H54 (cell line): ENCODE measurements at places on chromosomes 7 and 10.

GRCh38 chr10:96587264-96588059 is 650 bp upstream of the TM9SF3 start:
- peak; percentile 52 for DNase-seq

DNA sequence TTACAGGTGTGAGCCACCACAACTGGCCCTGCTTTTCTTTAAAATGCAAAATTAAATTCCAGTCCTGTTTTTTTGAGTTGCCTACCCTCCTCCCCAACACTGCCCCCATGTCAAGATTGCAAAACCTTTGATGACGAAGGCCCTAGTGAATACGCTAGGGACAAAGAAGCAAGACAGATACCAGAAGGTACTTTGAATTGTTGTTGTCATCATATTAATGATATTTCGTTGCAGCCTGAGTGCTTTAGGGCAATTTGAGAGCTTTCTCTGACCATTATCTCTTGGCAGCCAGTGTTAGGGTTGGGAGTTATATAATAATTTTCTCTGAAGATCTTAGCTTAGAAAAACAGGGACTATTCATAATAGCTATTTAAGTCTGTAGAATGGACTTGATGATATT is 7.1 kb downstream of the CCSER2 start:
- no peak for DNase-seq

DNA sequence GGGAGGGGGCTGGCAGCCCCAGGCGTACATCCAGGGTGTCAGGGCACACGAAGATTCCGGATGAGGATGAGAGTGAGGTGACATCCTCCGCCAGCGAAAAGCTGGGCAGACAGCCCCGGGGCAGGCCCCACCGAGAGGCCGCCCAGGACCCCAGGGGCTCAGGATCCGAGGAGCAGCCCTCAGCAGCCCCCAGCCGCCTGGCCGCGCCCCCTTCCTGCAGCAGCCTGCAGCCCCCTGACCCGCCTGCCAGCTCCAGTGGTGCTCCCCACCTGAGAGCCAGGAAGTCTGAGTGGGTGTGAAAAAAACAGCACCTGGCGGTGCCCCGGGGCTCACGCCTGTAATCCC is 3.2 kb downstream of the GJD4 start:
- DNase-seq: no peak

DNA sequence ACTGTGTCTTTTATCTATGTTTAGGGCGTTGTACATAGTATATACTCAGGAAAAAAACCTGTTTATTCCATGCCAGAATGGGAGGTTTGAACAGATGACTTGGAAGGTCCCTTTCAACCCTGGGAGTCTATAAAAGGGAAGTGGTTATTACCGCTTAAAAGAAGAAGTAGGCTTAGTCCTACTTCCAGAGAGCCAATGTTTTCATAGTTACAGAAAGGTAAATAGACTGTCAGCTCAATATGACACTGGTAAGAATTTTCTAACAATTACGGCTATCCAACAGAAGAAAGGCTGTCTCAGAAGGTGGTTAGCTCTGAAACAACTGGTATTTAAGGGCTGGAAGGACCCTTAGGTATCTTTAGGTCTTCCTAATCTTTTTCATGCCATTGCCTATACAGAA is 1.1 kb upstream of the TFAM start:
- DNase-seq: no peak

DNA sequence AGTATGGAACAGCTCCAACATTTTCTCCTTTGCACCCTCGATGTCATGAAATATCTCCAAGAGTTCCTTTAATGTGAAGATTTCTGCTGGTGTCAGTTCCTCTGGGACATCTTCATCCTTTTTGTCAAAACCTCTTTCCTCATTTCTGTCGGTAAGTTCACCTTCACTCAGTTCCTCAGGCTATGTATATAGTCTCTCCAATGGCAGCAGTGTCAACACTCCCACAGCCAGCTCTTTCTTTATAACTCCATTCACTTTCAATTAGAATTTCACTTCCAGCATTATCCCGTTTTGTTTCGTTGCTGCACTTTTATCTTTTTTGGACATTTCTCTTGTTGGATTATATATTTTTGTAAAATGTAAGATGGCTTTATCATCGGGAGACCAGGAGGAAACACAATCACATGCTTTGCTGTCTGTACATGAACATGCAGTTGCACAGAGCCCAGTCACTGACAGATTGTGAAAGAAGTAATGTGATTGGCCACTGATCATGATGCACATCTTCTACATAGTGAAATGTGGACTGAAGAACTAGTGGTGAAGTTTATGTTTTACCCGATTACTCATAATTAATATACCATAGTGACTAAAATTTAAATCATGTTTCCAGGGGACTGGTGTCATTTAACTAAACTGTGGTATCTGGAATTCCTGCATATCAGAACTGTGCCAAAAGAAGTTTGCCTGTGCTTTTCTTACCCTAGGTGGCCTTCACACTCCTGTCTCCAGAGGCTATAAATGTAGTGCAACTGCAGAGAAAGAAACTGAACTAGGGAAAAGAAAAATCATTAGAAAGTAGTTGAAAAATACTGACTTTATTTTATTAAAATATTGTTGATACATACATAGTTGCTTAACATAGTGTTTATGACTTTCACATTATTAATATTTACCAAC is 289.6 kb downstream of the PPP1R3A start:
- peak; percentile 7 for DNase-seq

DNA sequence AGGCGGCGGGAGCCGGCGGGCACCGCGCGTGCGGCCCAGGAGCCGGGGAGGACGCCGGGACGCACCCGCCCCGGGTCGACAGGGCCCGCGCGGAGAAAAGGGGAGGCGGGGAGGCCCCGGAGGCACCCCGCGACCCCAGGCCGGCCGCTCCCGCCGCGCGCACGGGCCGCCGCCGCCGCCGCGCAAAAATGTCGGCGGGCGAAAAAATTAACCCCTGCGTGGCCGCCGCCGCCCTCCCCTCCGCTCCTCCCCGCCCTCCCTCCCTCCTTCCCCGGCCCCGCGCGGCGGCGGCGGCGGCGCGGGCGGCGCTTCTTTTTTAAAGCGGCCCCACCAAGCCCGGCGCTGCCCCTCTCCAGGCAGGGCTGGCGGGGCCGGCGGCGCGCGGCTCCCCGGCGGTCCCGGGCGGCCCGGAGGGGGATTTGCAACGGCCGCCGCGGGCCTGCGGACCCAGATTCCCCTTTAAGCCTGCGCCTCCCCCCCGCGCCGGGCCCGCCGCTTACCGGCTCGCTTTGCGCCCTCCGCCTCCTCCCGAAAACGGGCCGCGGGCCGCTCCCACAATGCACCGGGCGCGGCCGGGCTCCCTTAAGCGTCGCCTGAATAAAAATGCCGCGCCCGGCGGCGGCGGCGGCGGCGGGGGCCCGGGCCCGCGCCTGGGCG is 465 bp downstream of the SEPHS1 start:
- DNase-seq: peak; percentile 50

DNA sequence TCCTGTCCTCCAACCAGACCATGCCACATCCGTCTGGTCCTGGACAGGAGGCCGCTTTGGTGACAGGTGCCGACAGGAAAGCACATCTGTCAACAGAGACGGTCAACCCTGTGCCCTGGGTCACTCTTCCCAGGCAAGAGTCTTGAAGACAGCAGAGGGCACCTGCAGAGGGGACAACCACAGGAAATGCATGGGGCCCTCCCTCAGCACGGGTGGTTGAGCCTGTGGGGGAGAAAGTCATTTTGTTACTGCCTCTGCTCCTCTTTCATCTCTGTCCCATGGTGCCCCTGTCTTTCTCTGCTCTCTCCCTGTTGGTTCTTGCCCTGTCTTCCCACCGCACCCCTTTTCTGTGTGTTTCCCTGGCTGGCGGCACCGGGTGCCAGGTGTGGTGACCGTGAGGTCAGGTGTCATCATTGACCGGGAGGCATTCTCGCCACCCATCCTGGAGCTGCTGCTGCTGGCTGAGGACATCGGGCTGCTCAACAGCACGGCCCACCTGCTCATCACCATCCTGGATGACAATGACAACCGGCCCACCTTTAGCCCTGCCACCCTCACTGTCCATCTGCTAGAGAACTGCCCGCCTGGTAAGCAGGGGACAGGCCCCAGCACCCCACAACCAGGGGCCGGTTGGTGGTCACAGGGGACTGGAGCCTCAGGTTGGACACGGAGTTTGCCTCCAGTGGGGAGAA is 17.6 kb upstream of the VSIR start:
- DNase-seq: no peak

GRCh38 chr10:128626397-128627000 is 500.3 kb upstream of the MKI67 start:
- DNase-seq: no peak

DNA sequence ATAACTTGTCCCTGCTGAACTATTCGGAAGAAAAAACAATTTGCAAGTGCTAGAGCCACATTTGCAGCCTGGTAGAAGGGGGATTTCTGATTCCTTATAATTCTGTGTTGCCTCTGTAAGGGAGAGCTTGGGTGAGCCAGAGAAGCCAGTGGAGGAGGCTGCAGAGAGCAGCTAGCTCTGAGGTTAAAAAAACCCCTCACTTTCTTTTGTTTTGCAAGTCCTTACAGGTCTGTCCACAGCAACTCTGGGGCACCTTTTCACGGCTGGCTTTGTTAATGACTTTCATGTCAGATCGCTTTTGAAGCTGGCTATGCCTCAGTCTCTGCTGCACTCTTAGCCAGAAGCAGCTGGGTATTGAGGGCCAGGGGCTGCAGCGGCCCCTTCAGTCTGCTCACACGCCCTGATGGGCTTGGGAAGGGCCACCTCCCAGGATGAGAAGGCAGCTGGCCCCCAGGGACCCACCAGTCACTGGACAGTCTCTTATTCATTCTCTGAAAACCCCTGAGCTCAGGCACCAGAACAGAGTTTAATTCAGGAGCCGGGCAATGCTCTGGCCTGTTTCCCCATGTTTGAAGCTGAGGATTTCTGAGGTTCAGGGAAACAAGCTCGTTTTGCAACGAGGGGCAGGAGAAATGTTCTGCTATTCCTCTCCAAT is 30.9 kb downstream of the TRIM8 start:
- no peak for DNase-seq

DNA sequence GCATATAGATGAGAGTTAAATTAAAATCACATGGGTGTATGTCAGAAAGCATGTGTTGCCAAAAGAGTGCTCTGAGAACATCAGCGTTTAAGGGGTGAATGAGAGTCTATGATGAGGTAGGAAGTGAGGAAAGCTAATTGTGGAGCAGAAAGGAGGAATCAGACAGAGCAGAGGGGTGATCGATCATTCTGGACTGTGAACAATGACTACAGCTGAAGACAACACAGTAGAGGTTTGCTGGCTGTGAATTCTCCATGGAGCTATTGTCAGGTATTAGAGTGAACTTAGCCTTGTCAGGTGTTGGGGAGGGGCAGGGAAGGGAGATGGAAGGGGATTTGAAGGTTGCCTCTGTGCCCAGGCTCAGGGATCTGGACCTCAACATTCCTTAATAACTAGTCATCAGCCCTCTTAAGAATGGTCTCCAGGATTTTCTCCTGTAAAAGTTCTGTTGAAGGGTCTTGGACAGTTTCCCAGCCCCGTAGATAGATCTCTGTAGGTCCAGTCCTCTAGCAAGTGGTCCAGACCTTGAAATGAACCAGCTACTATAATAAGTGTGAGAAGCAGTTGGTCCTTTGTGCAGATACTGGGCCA is 57.1 kb downstream of the KIF5B start:
- no peak for DNase-seq

DNA sequence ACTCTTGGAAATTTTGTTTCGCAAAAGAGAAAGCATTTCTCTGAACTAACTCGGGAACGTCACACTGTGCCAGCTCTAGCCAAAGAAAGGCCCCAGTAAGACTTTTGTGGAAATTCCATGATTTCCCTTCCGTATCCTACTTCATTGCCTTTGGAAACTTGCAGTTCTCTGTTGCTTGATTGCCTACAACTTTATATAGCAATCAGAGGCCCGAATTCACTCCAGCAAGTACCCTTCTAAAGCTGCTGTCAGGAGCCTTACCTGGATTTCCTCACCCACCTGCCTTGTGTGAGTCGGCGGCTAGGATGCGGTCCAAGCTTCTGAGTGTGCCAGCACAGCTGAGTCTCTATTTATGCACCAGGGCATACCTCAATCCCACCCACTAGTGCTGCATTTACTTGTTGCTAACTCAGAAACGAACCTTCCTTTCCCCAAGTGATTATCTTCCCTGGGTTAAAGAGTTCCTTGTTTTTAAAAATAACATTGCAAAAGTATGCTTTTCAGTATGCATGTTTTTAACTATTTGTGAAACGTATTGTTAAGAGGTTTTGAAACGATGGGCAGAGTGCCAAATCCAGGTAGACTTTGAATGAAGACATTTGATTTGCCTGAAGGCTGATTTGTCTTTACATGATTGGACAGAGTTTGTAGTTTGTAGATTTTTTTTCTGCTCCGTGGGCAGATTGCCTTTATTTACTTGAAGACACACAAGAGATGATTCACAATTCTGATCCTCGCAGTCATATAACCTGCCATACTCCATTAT is at the start of gene AGR2:
TSS of gene AGR2 (minus strand) at position 326 of the 766 bp plus-strand sequence. CDS start 3,203 bp downstream, outside the sequence.
- no peak for DNase-seq

DNA sequence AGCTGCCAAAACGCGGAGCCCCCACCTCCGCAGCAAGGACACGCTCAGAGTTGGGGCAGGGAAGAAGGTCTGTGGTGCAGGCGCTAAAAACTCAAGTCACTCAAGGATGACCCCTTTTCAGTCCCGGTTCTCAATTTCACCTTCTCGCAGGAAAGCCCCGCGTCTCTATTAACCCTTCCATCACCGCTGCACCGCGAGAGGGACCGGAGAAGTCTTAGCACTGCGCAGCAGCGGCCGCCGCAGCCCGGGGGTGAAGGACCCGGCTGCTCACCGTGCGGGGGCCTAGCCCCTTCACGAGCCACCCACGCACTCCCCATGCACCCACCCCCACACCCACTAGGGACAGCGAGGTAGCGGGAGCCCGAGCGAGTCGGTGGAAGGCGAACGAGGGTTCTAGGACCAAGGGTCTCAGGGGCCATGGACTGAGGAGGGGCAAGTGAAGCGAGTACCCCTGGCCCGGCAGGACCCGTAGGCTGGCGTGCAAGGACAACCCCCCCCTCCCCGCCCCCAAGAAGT is 162.9 kb downstream of the SH3PXD2A start:
- no peak for DNase-seq

DNA sequence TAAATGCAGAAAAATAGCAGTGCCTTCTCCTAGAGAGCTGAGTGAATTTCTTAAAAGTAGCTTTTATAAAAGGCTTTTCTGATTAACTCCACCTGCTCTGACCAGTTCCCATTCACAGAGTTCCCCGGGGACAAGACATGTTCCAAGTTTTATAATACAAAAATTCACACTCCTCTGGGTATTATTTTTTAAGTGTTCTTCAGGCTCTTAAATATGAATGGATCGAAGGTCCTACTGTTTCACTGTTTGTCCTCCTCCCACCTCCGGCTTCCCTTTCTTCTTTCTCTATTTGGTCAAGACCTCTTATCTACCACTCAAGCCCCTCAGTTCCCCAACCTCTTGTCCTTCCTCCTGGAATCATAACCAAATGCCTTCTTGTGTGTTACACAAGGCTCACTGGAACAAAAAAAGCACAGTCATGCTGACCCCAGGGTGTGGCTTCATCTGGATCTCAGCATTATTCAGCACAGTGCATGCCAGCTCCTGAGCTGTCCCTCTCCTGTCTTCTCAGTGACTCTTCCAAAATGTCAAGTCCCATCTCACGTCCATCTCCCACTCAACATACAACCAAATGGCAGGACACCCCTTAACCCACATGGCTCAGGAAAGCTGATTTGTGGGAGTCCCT is 222.4 kb downstream of the SORCS1 start:
- DNase-seq: no peak

GRCh38 chr7:18619311-18619710 is 123.8 kb downstream of the HDAC9 start:
- no peak for DNase-seq
